ENCODE measurements at places on chromosomes 12 and 14.

DNA sequence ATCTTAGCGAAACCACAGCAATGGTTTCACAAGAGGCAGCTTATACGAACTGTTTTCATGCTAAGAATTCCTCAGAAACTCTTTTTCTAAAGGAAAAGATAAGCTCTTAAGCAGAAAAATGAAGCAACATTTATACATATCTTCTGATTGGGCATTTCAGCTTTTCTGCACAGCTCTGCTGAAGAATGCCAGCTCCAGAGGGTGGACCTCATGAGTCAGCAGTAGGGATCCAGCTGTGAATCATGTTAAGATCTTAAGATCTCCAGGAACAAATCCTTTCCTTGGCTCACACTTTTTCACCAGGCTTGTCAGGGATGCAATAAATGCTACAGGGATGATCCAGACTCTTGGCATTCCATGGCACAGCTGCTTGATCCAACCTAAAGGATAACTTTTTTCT lies 477.1 kb upstream of the CCDC196 start:
- DNase-seq, result no peak

GRCh38 chr14:104978746-104979691 lies 845 bp upstream of the AHNAK2 start:
- no peak for DNase-seq

DNA sequence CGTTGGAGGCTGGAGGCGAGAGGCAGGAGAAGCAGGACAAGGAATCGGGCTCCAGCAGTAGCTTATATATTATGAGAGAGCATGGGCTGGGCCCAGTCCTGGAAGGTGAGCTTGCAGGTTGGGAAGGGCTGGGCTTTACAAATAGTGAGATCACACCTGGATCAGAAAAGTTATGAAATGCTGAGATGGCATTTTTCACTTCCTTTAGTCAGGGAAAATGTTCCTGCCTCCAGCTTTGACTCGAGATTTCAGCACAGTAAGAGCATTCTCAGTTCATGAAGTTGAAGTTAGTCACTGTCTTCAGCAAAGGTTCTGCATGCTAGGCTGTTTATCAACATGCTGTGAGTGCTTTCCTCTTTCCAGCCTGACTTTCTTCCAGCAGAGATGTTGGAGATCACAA lies at the start of gene KRT6C:
TSS of gene KRT6C (minus strand) at position 38 of the 400 bp plus-strand sequence. CDS start 68 bp downstream, outside the sequence.
- no peak for DNase-seq

- DNase-seq, result no peak
Observed at GRCh38 chr12:129589503-129589902, 314.3 kb downstream of the TMEM132D start.

DNA sequence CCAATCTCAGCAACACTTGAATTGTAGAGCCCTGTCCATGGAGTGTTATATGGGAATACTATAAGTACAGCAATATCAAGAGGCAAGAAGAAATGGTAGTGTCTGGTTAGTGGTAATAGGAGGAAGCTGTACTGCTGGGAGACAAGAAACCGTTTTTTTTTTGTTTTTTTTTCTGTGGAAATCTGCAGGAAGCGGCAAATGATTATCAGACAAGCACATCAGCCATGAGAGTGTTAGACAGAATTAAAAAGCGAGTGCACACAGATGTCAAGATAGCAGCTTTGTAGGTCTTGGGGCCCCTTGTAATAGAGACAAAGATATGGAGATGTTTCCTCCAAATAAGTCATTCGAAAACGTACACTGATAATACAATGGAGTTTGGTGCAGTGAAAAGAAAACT lies 6.7 kb downstream of the TESPA1 start:
- no peak for DNase-seq

DNA sequence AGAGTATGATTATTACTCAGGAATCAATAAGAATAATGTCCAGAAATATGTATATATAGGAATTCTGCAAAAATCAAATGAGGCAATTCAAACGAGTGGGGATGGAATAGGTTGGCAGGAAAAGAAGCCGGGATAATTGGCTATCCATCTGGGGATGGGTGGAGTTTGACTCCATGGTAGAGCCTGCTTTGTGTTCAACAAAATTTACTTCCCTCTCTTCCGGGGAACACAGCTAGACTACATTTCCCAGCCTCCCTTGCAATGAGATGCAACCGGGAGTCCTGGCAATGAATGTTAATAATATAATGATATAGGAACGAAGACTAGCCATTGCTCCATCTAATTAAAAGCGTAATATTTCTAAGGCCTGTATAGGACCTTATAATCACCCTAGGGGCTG lies 146.6 kb downstream of the EFCAB11 start:
- no peak for DNase-seq

- DNase-seq, result no peak
Observed at GRCh38 chr14:77098529-77099353, 683 bp downstream of the CIPC start.

- DNase-seq, result peak; percentile 30
Observed at GRCh38 chr12:124566997-124567672, at the start of gene NCOR2. TSS of gene NCOR2 (minus strand) at chr12:124567612. CDS start at chr12:124495251, 72,361 bp downstream.

GRCh38 chr14:26531894-26532293 lies 65.9 kb downstream of the NOVA1 start:
- no peak for DNase-seq

Data from activated naive CD8-positive, alpha-beta T cell treated with anti-CD3 and anti-CD28 coated beads, Interleukin-2, amount 50 U/mL, for 16 hours (primary cell).